ENCODE measurements at places on chromosomes 7 and 10. TPM values are rescaled to one million over a fixed set of nuclear protein-coding genes. Genes with fewer than 3 reads are reported as not detected.

DNA sequence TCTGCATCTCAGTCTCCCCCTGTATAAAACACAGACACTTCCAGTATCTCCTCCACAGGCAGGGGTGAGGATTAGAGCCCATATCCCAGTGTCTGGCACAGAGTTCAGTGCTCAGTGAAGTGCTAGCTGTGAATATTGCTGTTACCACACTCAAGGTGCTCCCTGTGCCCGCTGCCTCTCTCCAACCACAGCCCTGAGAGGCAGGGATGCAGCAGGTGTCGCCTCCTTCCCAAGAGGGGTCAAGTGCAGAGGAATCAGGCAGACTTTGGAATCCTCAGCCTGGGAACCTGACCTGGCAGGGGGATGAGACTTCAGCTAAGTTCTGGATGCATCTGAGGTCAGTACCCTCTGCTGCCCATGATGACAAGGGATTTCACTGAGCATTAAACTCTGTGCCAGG lies 163.1 kb downstream of the GFRA1 start:
- no peak for DNase-seq

- no peak for DNase-seq
Measured at GRCh38 chr10:69501657-69502056, 50.4 kb downstream of the TSPAN15 start.

GRCh38 chr7:141444961-141445360 lies 106.2 kb upstream of the AGK start:
- no peak for DNase-seq

GRCh38 chr10:72297281-72297804 lies 23.6 kb downstream of the DDIT4 start:
- peak; percentile 99 for DNase-seq

GRCh38 chr10:46240684-46241565 lies 45.9 kb upstream of the ANTXRL start:
- no peak for DNase-seq

STAMBPL1 gene
- 23.2 TPM for total RNA-seq

ASB10 gene
- not detected for total RNA-seq

AIFM2 gene
- 3.3 TPM for total RNA-seq

MYL7 gene
- not detected for total RNA-seq

Measured in activated naive CD4-positive, alpha-beta T cell treated with anti-CD3 and anti-CD28 coated beads for 36 hours (primary cell).